ENCODE measurements at places on chromosomes 4 and X. TPM values are rescaled to one million over a fixed set of nuclear protein-coding genes. Genes with fewer than 3 reads are reported as not detected.

DNA sequence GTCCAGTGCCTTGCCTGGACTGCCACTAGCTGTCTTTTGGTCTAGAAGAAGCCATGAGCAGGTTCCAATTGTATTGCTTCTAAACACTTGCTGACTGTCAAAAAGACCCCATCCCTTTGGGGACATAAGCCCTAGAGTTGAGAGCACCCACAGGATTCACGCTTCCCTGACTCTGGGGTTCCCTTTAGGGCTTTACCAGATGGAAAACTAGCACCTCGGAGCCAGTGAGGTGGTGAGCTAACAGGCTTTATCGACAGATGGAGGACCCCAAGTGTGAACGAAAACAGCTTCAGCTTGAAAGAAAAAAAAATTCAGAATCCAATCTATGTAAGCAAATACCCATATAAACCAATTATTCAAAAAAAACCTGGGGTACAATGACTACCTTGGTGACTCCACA, 90.8 kb downstream of the NAA11 start:
- no peak overlapping the region for H3K4me3 ChIP-seq
- no peak for DNase-seq
- no peak overlapping the region for H3K27ac ChIP-seq
- no peaks in the 10 kb centered on the region for H3K27me3 ChIP-seq
- no peaks in the 10 kb centered on the region for H3K4me1 ChIP-seq

Gene INTU
- 8.8 TPM for total RNA-seq

GRCh38 chrX:130543603-130544325, 142.0 kb downstream of the RBMX2 start:
- H3K36me3 ChIP-seq = no peaks in the 10 kb centered on the region
- no peaks in the 10 kb centered on the region for H3K4me1 ChIP-seq
- H3K27ac ChIP-seq = no peak overlapping the region

DNA sequence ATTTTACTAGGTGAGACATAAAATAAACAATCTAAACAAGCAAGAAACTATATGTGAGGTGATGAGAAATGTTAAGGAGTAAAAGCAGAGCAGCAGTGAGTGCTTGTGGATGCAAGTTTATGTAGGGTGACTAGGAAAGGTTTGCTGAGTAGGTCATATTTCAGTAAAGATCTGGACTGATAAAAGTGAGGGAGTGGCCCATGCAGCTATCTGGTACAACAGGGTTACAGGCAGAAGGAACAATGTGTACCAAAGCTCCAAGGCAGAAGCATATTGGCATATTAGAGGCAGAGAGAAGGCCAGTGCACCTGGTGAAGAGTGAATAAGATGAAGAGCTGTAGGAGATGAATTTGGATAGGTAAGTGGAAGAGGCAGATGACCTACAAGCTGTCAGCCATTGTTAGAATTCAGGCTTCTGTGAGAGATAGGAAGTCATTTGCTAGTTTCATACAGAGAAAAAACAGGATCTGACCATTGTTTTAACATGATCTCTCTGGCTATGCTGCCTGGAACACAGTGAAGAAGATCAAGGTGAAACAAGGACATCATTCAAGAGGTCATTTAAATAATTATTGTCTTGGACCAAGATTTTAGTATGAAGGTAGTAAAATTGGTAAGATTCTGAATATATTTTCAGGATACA, 274.6 kb downstream of the ANKRD50 start:
- H3K36me3 ChIP-seq = no peaks in the 10 kb centered on the region
- H3K27me3 ChIP-seq = no peaks in the 10 kb centered on the region
- DNase-seq = no peak
- peaks cover 4% of the 10 kb centered on the region for H3K4me1 ChIP-seq
- H3K27ac ChIP-seq = peak overlapping the region; percentile 13

DNA sequence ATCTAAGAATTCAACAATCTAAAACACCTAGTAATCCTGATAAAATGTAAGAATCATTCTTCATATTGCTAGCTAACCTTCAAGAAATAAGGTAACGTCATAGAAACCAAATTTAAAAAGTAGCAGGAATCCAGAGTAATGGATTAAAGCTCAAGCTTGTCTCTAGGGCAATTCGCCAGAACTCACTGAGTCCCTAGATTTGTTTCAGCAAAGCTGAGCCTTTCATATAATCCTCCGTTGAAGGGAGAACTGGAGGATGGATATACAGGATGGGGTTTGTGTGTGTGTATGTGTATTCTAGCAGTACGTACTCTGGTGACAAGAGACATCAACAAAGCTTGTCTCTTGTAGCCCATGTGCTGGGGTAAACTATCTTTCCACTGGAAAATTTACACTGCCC, 2173.5 kb upstream of the AGA start:
- no peak overlapping the region for H3K4me3 ChIP-seq
- H3K4me1 ChIP-seq = no peaks in the 10 kb centered on the region
- H3K36me3 ChIP-seq = no peaks in the 10 kb centered on the region
- no peak overlapping the region for H3K27ac ChIP-seq
- no peaks in the 10 kb centered on the region for H3K27me3 ChIP-seq

Gene RBM3
- total RNA-seq = 148 TPM

Gene TCEAL7
- 15.7 TPM for total RNA-seq

DNA sequence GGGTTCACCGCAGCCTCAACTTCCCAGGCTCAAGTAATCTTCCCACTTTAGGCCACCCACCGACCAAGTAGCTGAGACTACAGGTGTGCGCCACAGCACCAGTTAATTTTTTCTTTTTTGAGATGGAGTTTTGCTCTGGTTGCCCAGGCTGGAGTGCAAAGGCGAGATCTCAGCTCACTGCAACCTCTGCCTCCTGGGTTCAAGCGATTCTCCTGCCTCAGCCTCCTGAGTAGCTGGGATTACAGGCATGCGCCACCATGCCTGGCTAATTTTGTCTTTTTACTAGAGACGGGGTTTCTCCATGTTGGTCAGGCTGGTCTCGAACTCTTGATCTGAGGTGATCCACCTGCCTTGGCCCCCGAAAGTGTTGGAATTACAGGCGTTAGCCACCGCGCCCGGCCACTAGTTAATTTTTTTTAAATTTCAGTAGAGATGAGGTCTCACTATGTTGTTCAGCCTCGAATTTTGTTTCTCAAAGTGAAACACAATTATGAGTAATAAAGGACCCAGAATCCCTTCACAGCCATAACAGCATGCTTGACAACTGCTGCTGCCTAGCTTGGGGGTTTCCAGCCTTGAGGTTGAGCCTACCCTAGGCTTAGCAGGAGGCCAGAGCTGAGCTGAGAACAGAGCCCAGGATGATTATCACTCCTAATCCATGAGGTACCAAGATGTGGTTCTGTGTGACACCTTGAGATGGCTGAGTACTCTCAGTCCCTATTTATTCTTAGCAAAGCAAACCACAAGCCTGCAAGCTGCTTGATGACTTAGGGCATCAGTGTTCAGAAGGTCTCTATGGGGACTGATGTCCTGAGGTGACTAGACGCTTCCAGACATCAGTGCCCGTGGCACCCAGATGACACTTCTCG, 41.6 kb upstream of the NKRF start:
- H3K27me3 ChIP-seq = no peaks in the 10 kb centered on the region
- no peaks in the 10 kb centered on the region for H3K4me1 ChIP-seq
- no peaks in the 10 kb centered on the region for H3K36me3 ChIP-seq
- H3K4me3 ChIP-seq = no peak overlapping the region
- H3K27ac ChIP-seq = no peak overlapping the region

Gene CT45A2
- total RNA-seq = not detected

Gene EBP
- 55.2 TPM for total RNA-seq

Gene XAGE1A
- total RNA-seq = not detected

- no peak overlapping the region for H3K27ac ChIP-seq
- H3K27me3 ChIP-seq = no peaks in the 10 kb centered on the region
- H3K36me3 ChIP-seq = no peaks in the 10 kb centered on the region
- DNase-seq = no peak
- no peak overlapping the region for H3K4me3 ChIP-seq
Observed at GRCh38 chr4:157889788-157890187, 283.0 kb downstream of the GASK1B start.

Gene UGT8
- total RNA-seq = 0.25 TPM

Gene DIAPH2
- total RNA-seq = 38.8 TPM

Gene PDCL2
- not detected for total RNA-seq

- no peak for DNase-seq
- no peaks in the 10 kb centered on the region for H3K27me3 ChIP-seq
- no peaks in the 10 kb centered on the region for H3K4me1 ChIP-seq
- no peak overlapping the region for H3K27ac ChIP-seq
- H3K36me3 ChIP-seq = no peaks in the 10 kb centered on the region
- H3K4me3 ChIP-seq = no peak overlapping the region
Observed at GRCh38 chr4:11098461-11098860, 330.2 kb downstream of the HS3ST1 start.

DNA sequence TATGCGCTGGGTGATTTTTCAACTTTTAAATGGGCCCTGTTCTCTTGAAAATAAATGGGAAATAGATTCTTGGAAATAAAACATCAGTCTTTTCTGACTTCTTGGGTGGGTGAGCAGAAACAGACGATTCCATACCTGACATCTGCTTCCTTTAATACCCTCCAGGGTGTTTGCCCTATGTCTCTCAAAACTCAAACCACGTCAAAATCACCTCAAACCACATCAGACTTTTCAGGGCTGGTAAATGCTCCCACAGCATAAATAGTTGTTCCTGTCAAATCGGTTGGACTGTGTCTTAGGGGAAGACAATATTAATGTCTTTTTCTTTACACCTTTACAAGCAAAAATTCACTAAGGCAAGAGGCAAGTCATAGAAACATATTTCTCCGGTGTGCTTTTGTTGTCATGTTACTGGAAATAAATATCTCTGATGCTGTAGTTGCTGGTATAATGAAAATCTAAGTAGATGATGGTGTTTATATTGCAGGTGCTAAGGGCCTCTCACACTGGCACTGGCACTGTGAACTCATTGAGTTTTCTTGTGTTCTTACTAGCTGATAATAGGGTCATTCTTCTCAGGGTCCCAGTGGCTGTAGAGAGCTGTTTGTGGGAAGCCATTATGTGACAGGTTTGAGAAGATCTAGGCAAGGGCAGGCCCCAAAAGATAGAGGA, 380.4 kb downstream of the RAPGEF2 start:
- H3K27me3 ChIP-seq = no peaks in the 10 kb centered on the region
- no peak for DNase-seq
- no peaks in the 10 kb centered on the region for H3K36me3 ChIP-seq
- H3K27ac ChIP-seq = no peak overlapping the region
